Type B pancreatic cell (in vitro differentiated cells): ENCODE measurements at places on chromosomes 12 and 14.

DNA sequence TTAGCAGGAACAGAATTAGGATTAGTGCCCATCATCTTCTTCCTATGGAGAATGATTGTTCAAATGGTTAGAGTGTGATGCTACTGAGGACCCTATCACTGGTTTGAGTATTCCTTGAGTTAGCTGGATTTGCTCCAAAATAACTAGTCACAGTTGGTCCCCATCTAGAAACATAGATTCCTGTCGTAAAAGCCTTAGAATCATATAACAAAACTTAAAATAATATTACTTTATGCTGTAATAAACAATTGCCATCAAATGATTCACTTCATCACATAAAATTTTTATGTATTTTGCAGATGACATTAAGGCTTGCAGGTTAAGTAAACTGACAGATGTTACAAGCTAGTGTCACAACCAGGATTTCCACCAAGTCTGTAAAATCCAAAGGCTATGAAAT, 209.8 kb downstream of the CCER1 start:
- no peak for DNase-seq

DNA sequence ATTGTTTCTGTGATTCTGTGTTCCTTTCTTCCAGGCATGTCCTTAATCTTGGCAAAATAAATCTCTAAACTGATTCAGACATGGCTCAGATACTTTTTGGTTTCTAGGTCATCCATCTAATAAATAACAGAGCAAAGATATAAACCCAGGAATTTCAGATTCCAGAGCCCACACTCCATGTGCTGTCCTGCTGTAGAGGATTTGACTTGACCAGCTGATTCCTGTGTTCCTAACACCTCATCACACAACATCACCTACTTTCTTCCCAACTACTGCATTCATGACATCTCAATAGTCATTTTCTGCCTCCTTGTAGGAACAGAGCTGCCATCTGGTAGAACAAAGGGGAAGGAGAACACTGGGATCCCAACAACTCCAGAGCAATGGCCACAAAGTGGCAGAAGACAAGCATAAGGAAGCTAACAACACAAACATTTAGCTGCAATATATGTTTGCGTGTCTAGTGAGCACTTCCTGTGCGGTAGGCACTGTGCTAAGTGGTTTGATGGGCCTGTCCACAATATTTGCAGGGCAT, 91.9 kb upstream of the OVCH1 start:
- no peak for DNase-seq

GRCh38 chr12:54052438-54053002, 1.1 kb upstream of the HOXC4 start:
- no peak for DNase-seq

DNA sequence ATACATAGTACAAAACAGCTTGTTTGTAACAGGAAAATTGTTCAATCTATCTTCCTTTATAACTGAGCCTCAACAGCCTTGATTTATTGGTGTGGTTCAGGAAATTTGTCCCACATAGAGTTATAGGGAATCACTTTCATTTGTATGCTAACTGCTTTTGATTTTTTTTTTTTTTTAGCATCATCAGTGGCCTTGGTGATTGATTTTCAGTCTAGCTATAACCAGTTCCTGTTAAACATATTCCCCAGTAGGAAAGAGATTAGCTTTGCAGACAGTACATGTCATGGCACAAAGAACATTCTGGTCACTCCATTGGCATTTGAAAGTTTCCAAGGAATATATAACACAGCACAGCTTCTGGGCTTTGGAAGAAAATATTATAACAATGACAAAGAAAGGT, 337.3 kb upstream of the TMPO start:
- DNase-seq = no peak

DNA sequence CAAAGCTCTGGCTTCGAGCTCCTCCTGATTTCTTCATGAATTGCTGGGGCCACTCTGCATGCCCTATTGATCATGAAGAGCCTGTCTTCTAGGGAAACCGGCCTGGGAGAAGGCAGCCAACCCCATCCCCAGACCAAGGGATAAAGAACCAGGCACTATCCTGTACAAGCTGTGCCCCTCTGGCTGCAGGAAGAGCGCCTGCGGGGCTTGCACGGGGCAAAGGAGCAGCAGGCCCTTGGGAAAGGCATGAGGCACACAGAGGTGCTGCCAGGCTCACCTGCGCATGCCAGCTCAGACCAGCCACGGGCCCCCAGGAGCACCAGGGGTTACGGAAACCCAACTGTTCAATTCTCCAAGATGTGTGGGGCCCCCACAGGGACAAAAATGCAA, 2.1 kb downstream of the ITPK1 start:
- DNase-seq = no peak

- no peak for DNase-seq
Observed at GRCh38 chr14:100488057-100488456, 99.2 kb downstream of the BEGAIN start.

GRCh38 chr12:47754126-47754525, 4.6 kb downstream of the RAPGEF3 start:
- DNase-seq = no peak

GRCh38 chr12:112443916-112444315, 25.2 kb downstream of the PTPN11 start:
- DNase-seq = no peak

DNA sequence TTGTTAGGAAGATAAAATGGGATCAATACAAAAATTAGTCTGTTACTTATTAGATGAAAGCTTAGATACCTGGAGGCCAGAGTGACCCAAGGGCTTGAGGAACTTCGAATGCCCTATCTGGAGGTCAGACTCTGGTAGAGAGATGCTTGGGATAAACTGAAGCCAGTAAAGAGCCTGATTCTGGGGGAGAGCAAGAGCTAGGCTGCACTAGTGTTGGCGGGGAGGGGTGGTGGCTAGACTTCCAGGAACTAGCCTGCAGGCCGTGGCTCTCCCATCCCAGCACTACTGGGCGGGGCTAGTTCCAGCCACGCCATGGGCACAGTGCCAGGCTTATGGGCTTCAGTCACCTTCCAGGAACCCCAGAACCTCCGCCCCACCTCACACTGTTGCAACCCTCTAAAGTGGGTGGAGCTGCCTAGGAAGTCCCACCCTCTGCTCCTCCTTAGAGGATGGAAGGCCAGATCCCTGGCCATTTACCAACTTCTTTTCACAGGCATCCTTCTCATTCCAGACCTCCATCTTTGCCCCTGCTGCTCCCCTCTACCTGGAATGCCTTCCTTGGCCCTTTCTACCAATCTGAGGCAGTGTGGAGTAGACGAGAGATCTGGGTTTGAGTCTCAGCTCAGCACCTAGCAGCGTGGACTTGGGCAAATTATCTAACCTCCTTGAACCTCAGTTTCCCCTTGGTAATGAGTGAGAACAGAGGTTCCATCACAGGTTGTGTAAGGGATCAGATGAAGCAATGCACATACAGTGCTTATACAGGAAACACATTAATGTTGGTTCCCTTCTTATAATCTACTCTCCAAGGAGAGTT, 6.3 kb upstream of the NFE2 start:
- no peak for DNase-seq
